ENCODE measurements at places on chromosomes 3 and 15. TPM values are rescaled to one million over a fixed set of nuclear protein-coding genes. Genes with fewer than 3 reads are reported as not detected.
A peak's percentile ranks its signal among the peaks of the same experiment; 100 is the strongest.

DNA sequence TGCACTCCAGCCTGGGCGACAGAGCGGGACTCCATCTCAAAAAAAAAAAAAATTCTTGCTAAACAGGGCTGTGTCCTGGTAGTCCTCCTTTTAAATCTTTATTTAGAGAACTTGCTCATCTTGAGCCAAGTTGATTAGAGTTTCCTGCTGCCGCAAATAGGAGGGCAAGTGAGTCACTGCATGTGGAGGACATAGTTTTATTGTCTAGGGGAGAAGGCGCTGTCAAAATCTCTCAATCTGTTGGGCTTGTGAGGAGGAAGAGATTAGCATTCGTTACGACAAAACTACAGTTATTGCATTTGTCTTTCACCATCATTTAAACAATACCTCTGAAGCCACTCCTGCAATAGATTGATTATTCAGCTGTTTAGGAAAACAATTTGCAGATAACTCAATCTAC lies 11.5 kb downstream of the MUC4 start:
- no peaks in the 10 kb centered on the region for H3K4me1 ChIP-seq
- H3K27ac ChIP-seq: no peak overlapping the region
- no peak for DNase-seq
- no peak overlapping the region for H3K4me3 ChIP-seq

- no peaks in the 10 kb centered on the region for H3K27me3 ChIP-seq
- no peaks in the 10 kb centered on the region for H3K36me3 ChIP-seq
- H3K4me1 ChIP-seq: no peaks in the 10 kb centered on the region
- H3K27ac ChIP-seq: no peak overlapping the region
- no peak overlapping the region for H3K4me3 ChIP-seq
Observed at GRCh38 chr3:33789183-33789954, 9.1 kb upstream of the PDCD6IP start.

- peaks cover 2% of the 10 kb centered on the region for H3K4me1 ChIP-seq
- no peak for DNase-seq
- H3K27ac ChIP-seq: no peak overlapping the region
- no peaks in the 10 kb centered on the region for H3K27me3 ChIP-seq
- H3K36me3 ChIP-seq: peaks cover 3% of the 10 kb centered on the region
Observed at GRCh38 chr3:114709102-114709501, 415.3 kb downstream of the TIGIT start.

The HRH1 gene
- 5.6 TPM for total RNA-seq

DNA sequence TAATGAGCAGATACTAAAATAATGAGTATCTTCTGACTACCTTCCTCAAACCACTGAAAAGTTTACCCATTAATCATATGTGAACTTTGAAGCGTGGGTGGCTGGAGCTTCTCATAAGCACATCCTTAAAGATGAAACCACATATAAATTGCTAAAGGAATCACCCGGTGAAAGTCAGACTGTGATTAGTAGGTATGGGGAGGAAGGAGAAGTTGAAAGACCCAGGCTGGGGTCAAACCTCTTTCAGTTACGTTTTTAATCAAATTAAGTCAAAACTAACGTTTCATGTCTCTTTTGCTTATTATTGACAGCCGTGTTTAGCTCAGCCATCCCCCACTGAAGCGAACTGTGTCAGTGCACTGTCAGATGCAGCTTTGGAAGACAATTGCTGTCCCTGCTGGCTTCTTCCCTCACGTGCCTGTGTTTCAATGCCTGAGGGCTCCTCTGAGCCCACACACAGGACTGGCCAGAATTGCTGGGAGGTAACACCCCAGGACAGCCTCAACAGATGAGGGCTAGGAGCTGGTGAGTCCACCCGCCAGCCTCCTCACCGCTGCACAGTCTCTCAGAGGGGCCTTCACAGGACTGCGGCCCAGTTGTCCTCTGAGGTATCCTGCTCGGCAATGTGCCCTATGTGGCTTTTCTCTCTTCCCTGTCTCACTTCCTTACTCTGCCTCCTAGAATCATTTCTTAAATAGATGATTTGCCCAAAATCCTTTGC lies 29.3 kb upstream of the SH3BP5 start:
- no peaks in the 10 kb centered on the region for H3K4me1 ChIP-seq
- H3K4me3 ChIP-seq: no peak overlapping the region
- no peaks in the 10 kb centered on the region for H3K36me3 ChIP-seq
- H3K27me3 ChIP-seq: no peaks in the 10 kb centered on the region
- H3K27ac ChIP-seq: no peak overlapping the region

GRCh38 chr3:122183893-122184590 lies 574 bp downstream of the CASR start:
- no peak for DNase-seq
- no peaks in the 10 kb centered on the region for H3K36me3 ChIP-seq
- H3K4me1 ChIP-seq: no peaks in the 10 kb centered on the region
- no peak overlapping the region for H3K27ac ChIP-seq
- H3K4me3 ChIP-seq: no peak overlapping the region

- no peaks in the 10 kb centered on the region for H3K36me3 ChIP-seq
- peak; percentile 32 for DNase-seq
- H3K4me1 ChIP-seq: no peaks in the 10 kb centered on the region
- H3K27me3 ChIP-seq: no peaks in the 10 kb centered on the region
- H3K27ac ChIP-seq: no peak overlapping the region
Observed at GRCh38 chr3:70811880-70812279, 499.4 kb upstream of the MDFIC2 start.

GRCh38 chr3:72308641-72309040 lies 523.7 kb upstream of the PROK2 start:
- H3K27ac ChIP-seq: no peak overlapping the region
- DNase-seq: no peak
- H3K4me1 ChIP-seq: peaks cover 7% of the 10 kb centered on the region
- no peak overlapping the region for H3K4me3 ChIP-seq

GRCh38 chr3:158788446-158788845 lies 13.4 kb upstream of the MFSD1 start:
- no peaks in the 10 kb centered on the region for H3K27me3 ChIP-seq
- H3K4me3 ChIP-seq: no peak overlapping the region
- H3K4me1 ChIP-seq: peaks cover 14% of the 10 kb centered on the region
- no peak for DNase-seq
- H3K36me3 ChIP-seq: peaks cover 4% of the 10 kb centered on the region

The GPR149 gene
- total RNA-seq: not detected

- peak overlapping the region; percentile 90 for H3K27ac ChIP-seq
- peak; percentile 97 for DNase-seq
- no peaks in the 10 kb centered on the region for H3K27me3 ChIP-seq
- H3K36me3 ChIP-seq: peaks cover 32% of the 10 kb centered on the region
Observed at GRCh38 chr15:85642693-85643066, 152.0 kb downstream of the KLHL25 start.

GRCh38 chr3:8324747-8325146 lies 176.9 kb upstream of the LMCD1 start:
- DNase-seq: peak; percentile 20
- H3K36me3 ChIP-seq: no peaks in the 10 kb centered on the region
- H3K4me3 ChIP-seq: no peak overlapping the region
- H3K27ac ChIP-seq: no peak overlapping the region

- H3K27ac ChIP-seq: no peak overlapping the region
- H3K4me1 ChIP-seq: no peaks in the 10 kb centered on the region
- no peaks in the 10 kb centered on the region for H3K36me3 ChIP-seq
- no peak overlapping the region for H3K4me3 ChIP-seq
Observed at GRCh38 chr3:186117521-186118134, 8.7 kb upstream of the ETV5 start.

DNA sequence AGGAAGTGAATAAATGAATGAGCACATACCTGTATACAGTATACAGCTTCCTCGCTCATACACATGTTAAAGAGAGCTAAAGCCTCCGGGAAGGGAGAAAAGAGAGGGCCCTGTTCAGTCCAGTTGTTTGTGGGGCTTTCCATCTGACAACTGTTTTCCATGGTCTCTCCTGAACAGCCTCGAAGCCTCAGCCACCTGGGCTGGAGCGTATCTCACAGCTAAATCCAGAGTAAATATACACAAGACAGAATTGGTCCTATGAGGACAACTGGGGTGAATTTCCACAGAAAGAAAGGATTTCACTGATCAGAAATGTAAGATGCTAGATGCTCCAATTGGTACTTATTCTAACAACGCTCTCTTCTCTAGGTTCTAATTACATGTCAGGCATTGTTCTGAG lies 103.5 kb downstream of the LIPC start:
- no peak overlapping the region for H3K27ac ChIP-seq
- H3K27me3 ChIP-seq: peaks cover 2% of the 10 kb centered on the region
- peaks cover 5% of the 10 kb centered on the region for H3K4me1 ChIP-seq
- H3K4me3 ChIP-seq: no peak overlapping the region
- no peak for DNase-seq

GRCh38 chr3:171636666-171637065 lies 173.6 kb downstream of the PLD1 start:
- DNase-seq: no peak
- H3K27me3 ChIP-seq: no peaks in the 10 kb centered on the region
- no peaks in the 10 kb centered on the region for H3K36me3 ChIP-seq

DNA sequence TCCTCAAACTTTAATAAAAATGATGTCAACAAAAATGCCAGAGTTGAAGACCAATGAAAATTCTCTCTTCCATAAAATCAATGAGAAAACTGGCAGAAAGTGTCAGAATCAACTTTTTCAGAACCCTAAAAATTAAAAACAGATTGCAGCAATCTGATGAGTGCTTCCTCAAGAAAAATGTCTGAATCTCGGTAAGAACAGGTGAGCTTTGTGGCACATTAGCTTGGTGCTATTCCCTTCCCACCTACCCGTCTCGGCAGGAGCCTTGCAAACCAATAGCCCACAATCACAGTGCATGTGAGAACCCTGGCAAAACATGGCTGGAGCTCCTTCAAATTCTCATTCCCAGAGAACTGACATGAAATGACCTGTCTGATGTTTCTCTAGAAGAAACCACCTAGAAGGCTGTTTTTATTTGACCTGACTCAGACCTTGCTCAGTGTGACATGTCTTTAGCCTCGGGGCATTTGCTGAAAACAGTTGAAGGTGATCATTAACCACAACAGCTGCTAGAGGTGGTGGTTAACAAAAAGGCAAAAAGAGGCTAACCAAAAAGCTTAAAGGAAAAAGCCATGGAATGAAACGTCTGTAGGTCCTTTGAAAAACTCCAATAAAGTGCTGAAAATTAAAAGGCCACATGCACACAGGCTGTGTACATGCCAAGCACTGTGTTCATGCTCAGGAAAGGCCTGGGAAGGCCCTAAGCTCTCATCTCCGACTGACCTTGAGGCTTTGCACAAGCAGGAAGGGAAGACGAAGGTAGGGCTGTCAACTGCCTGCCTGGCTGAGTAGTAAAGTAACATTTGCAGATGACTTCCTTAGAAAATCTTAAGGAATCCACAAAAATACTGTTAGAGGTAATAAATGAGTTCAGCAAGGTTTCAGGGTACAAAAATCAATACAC lies 253.0 kb upstream of the NSMCE3 start:
- no peaks in the 10 kb centered on the region for H3K4me1 ChIP-seq
- no peak for DNase-seq
- no peak overlapping the region for H3K4me3 ChIP-seq
- H3K27ac ChIP-seq: no peak overlapping the region

DNA sequence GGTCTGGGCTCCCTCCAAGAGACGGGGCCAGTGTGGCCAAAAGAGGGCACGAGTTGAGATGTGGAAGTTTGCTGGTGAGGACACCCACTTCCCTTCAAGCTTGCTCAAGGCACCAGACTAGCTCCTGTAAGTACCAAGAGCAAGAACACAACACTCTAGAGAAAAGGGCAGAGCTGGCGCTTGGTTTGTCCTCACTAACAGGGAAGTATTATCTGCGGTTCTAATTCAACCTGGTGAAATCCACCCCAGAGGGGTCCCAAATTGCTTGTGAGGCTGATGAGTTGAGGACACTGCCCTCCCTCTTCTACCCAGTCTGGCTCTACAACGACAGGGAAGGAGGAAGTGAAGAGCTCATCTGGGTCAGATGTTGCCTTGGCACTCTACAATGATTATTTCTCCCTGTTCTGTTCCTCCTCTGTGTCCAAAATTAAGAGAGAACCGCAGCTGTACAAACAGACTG lies 16.9 kb upstream of the FSIP1 start:
- no peak for DNase-seq
- no peak overlapping the region for H3K27ac ChIP-seq
- H3K4me3 ChIP-seq: no peak overlapping the region
- H3K4me1 ChIP-seq: no peaks in the 10 kb centered on the region
